ENCODE measurements at places on chromosomes 2 and 18. TPM values are rescaled to one million over a fixed set of nuclear protein-coding genes. Genes with fewer than 3 reads are reported as not detected.

DNA sequence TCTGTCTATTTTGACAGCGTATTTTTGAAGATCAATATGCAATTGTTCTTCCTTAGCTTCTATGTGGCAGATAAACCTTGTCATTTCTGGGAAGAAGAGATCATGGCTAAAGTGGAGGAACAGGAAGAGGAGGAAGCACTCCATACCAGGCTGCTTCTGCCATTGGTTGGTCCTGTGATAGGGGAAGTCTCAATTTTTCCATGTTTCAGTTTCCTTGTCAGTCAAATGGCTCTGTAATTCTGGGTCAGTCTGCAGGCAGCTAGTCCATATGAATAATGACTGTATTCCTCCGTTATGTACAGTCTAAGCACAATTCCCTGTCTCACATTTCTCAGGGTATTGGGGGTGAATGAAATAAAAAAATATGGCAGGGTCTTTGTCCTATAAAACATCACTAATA is 277.6 kb upstream of the CXCR4 start:
- no peak overlapping the region for H3K4me3 ChIP-seq
- DNase-seq: no peak
- H3K4me1 ChIP-seq: peaks cover 21% of the 10 kb centered on the region
- no peaks in the 10 kb centered on the region for H3K36me3 ChIP-seq
- H3K27ac ChIP-seq: no peak overlapping the region

GRCh38 chr2:201580486-201580885 is 62.8 kb downstream of the TMEM237 start:
- no peaks in the 10 kb centered on the region for H3K4me1 ChIP-seq
- H3K36me3 ChIP-seq: no peaks in the 10 kb centered on the region
- DNase-seq: no peak
- peaks cover 12% of the 10 kb centered on the region for H3K27me3 ChIP-seq
- no peak overlapping the region for H3K4me3 ChIP-seq

DNA sequence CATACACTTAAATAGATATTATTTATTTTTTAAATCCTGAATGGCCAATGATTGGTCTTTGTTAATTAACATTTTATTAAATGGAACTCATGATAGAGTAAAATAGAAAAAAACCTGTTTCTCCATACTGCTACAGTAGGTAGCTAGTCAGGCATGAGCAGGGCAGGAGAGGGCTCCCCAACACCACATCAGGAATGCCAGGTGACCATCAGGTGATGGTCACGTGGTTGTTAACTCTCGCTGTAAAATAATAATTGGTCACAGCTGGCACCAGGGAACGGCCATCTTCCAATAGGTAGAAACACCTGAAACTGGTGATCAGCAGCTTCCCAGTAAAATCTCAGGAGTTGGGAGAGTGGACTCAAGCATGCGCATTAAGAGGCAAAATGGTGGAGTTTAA is 172.2 kb downstream of the MEIS1 start:
- H3K27ac ChIP-seq: no peak overlapping the region
- H3K27me3 ChIP-seq: no peaks in the 10 kb centered on the region
- no peaks in the 10 kb centered on the region for H3K4me1 ChIP-seq
- H3K4me3 ChIP-seq: no peak overlapping the region
- H3K36me3 ChIP-seq: no peaks in the 10 kb centered on the region

GRCh38 chr2:98705333-98705617 is 25.7 kb downstream of the MGAT4A start:
- no peaks in the 10 kb centered on the region for H3K27me3 ChIP-seq
- H3K4me3 ChIP-seq: no peak overlapping the region
- no peak for DNase-seq
- H3K4me1 ChIP-seq: peaks cover 54% of the 10 kb centered on the region

DNA sequence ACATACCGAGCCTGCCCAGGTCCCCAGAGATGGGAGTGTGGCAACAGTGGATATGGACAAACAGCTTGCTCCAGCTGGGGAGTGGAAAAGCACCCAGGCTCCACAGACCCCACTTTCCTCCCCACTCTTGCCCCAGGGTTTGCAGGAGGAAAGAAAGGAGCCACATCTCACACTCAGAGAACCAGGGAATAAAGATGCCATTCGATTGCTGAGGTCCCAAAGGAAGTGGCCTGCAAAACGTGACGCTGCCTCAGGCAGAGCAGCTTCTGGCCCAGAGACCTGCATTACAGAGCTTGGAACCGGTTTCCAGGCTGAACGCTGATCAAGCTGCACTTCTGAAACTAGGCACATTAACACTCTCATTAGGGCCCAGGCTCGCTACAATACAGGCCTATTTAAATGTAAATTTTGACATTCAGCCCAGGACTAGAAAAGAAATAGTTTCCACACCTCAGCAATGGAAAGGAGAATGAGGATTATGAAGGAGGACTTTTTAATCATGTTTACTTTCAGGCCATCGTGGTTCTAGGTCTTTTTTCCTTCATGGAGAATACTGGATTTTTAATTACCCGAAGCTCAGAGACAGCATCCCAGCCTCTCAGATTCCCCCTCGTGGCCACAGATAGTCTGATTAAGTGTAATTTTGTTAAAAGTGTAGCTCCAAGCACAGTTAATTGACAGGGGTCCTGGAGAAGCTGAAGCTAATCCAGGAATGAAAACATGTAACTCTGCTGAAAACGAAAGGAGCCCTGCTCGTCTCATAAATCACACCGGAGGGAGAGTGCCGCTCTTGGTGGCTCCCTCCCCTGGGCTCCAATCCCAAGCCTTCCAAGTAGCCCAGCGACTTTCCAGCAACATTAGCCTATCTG is 221.3 kb upstream of the RAB6C start:
- H3K27ac ChIP-seq: no peak overlapping the region
- no peaks in the 10 kb centered on the region for H3K27me3 ChIP-seq
- no peaks in the 10 kb centered on the region for H3K4me1 ChIP-seq

DNA sequence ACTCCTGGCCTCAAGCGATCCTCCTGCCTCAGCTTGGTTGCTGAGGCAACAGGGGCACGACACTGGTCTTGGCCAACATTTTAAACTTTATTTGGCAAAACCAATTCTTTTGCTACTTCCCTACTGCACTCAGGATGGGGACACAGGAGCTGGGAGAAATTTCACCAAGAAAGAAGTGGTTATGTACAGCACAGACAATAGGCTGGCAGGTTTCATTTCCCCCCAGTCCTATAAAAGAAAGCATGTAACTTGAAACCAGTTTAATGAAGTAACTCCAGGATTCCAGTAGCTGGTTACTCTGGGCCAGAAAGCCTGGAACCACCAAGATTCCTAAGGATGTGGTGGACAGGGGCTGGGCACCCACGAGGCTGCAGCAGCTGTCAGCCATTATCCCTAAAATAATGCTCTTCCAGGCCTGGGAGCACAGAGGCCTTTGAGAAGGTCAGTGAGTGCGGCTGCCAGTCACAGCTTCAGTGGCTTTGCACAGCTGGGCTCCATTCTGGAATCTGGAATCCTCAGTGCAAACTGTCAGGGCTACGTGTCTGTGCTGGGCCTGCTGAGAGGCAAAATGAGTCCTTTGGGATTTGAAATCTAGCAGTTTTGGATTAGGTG is 142.3 kb upstream of the ITGA6 start:
- DNase-seq: no peak
- H3K27ac ChIP-seq: no peak overlapping the region
- H3K4me1 ChIP-seq: peaks cover 8% of the 10 kb centered on the region
- no peaks in the 10 kb centered on the region for H3K36me3 ChIP-seq
- H3K4me3 ChIP-seq: no peak overlapping the region
- H3K27me3 ChIP-seq: peaks cover 12% of the 10 kb centered on the region

DNA sequence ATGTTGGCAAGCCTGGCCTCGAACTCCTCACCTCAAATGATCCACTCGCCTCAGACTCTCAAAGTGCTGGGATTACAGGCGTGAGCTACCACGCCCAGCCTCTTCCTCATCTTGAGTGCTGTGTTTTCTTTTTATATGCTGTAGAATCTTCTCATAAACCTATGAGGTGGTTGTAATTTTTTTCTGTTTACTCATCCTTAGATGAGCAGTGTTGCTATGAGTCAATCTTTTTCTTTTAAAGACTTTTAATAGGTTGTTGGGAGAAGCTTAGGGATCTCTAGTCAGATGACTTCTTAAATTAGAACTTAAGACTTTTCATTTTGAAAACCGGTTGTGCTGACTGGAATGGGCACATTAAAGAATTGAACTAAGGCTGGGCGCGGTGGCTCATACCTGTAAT is 8.7 kb upstream of the AAK1 start:
- peaks cover 42% of the 10 kb centered on the region for H3K4me1 ChIP-seq
- peak overlapping the region; percentile 4 for H3K4me3 ChIP-seq
- no peaks in the 10 kb centered on the region for H3K36me3 ChIP-seq
- H3K27ac ChIP-seq: peak overlapping the region; percentile 31
- H3K27me3 ChIP-seq: no peaks in the 10 kb centered on the region

DNA sequence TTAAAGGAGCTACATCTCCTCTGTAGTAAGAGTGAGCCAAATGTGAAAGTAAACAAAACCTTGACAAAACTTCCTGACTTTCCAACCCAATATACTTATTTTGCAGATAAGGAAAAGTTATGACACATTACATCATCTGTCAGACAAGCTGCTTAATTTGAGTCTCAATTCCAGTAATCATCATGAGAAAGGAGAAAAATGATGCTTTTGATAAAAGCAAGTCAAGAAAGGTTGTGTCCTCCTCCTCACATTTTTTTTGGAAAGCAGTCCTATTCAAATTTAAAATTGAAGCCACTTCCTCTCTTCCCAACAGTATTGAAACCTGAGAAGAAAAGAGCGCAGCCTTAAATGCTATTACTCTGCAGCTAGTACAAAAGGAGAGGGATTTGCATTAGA is 519.6 kb downstream of the LRP1B start:
- DNase-seq: no peak
- no peaks in the 10 kb centered on the region for H3K36me3 ChIP-seq
- no peaks in the 10 kb centered on the region for H3K27me3 ChIP-seq
- no peak overlapping the region for H3K4me3 ChIP-seq
- no peaks in the 10 kb centered on the region for H3K4me1 ChIP-seq

DNA sequence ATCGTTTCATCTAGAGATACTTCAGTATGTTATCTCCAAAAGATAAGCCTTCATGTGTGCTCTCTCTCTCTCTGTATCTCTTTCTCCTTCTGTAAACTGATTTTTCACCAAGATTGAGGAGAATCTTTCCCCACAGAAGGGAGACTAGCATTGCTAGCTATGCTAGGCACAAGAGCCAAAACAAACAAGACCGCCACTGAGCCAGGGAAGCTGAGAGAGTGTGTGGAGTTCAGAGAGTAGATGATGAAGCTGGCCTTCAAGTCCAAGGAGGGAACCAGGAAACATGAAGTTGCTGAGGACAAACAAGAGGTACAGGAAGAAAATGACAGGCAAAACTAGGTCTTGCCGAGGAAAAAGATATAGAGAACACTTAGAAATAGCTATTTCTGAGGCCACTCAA is 23.4 kb downstream of the DAPL1 start:
- DNase-seq: no peak
- no peaks in the 10 kb centered on the region for H3K36me3 ChIP-seq
- peaks cover 6% of the 10 kb centered on the region for H3K27me3 ChIP-seq
- no peaks in the 10 kb centered on the region for H3K4me1 ChIP-seq
- H3K27ac ChIP-seq: no peak overlapping the region
- no peak overlapping the region for H3K4me3 ChIP-seq

- DNase-seq: no peak
- H3K27ac ChIP-seq: no peak overlapping the region
- H3K36me3 ChIP-seq: no peaks in the 10 kb centered on the region
- H3K4me1 ChIP-seq: no peaks in the 10 kb centered on the region
Measured at GRCh38 chr2:123720760-123721159, 304.3 kb upstream of the CNTNAP5 start.

DNA sequence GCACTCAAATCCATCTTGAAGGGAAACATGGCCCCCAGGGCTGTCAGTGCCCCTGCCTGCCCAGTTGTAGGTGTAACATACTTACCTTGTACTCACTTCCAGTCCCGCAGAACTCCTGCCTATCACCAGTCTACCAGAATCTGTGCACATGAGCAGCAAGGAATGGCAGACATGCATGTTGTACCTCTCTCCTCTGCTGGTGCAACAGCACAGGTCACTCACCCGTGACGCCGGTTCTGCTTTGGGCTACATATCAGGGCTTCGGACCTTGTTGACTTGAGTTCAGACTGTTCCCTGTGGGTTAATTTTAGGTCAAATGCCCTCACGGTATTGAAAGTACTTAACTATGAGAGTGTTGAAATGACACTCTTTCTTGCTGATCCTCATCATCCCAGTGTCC is 215.7 kb downstream of the TPGS2 start:
- no peak overlapping the region for H3K4me3 ChIP-seq
- H3K4me1 ChIP-seq: no peaks in the 10 kb centered on the region
- no peaks in the 10 kb centered on the region for H3K36me3 ChIP-seq

- H3K27ac ChIP-seq: no peak overlapping the region
- no peak overlapping the region for H3K4me3 ChIP-seq
Measured at GRCh38 chr2:200042102-200042735, 86.8 kb downstream of the MAIP1 start.

GRCh38 chr18:63421514-63421913 is 762 bp downstream of the VPS4B start:
- H3K36me3 ChIP-seq: peaks cover 20% of the 10 kb centered on the region
- peak overlapping the region; percentile 98 for H3K4me3 ChIP-seq
- peak overlapping the region; percentile 92 for H3K27ac ChIP-seq
- no peak for DNase-seq

- no peak overlapping the region for H3K4me3 ChIP-seq
- H3K27ac ChIP-seq: no peak overlapping the region
- no peaks in the 10 kb centered on the region for H3K36me3 ChIP-seq
- H3K4me1 ChIP-seq: no peaks in the 10 kb centered on the region
- DNase-seq: no peak
- H3K27me3 ChIP-seq: peaks cover 8% of the 10 kb centered on the region
Measured at GRCh38 chr2:234680688-234681619, 184.1 kb upstream of the ARL4C start.

- H3K36me3 ChIP-seq: no peaks in the 10 kb centered on the region
- H3K27me3 ChIP-seq: peaks cover 2% of the 10 kb centered on the region
- H3K27ac ChIP-seq: no peak overlapping the region
- peaks cover 3% of the 10 kb centered on the region for H3K4me1 ChIP-seq
- DNase-seq: no peak
- H3K4me3 ChIP-seq: no peak overlapping the region
Measured at GRCh38 chr2:177582000-177582399, 189.4 kb downstream of the AGPS start.

DNA sequence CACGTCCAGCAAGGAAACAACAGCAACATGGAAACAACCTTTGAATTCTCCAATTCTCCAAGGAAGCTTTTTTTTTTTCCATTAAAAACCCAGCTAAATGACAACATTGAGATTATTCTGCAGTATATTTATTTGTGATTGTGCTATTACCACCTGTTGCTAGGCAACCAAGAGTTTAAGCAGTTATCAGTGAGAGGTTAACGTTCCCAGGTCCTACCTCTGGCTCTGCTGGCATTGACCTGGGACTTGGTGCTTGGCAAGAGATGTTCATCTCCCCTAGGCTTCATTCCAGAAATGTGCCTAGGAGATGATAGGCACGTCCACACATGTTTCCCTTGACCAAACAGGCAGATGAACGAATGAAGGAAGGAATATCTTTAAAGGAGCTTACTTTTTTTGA is 157.0 kb downstream of the TDRD15 start:
- no peaks in the 10 kb centered on the region for H3K36me3 ChIP-seq
- no peaks in the 10 kb centered on the region for H3K27me3 ChIP-seq
- H3K27ac ChIP-seq: no peak overlapping the region

- no peaks in the 10 kb centered on the region for H3K36me3 ChIP-seq
- H3K4me1 ChIP-seq: no peaks in the 10 kb centered on the region
- H3K4me3 ChIP-seq: no peak overlapping the region
- no peaks in the 10 kb centered on the region for H3K27me3 ChIP-seq
- H3K27ac ChIP-seq: no peak overlapping the region
Measured at GRCh38 chr2:32246911-32247310, 17.8 kb downstream of the NLRC4 start.

ANKMY1 gene
- total RNA-seq: 24.8 TPM

C2orf80 gene
- not detected for total RNA-seq

DNAJC5G gene
- not detected for total RNA-seq

MATN3 gene
- total RNA-seq: not detected

MRPL30 gene
- total RNA-seq: 31.2 TPM

IL1R1 gene
- 1.7 TPM for total RNA-seq

KLHL41 gene
- total RNA-seq: 0.07 TPM

IL1F10 gene
- total RNA-seq: not detected

DYNAP gene
- not detected for total RNA-seq

LOXHD1 gene
- not detected for total RNA-seq

KCNE4 gene
- total RNA-seq: not detected

All from activated CD4-positive, alpha-beta T cell treated with anti-CD3 and anti-CD28 coated beads, Interleukin-2, amount 10 ng/mL, durations not matched to agents 24 days and 14 days (primary cell).